NCI-H2171 treated with DMSO at 0.1 percent for 48 hours (cell line): ENCODE measurements at places on chromosomes 2 and 18.
A peak's percentile ranks its signal among the peaks of the same experiment; 100 is the strongest.

DNA sequence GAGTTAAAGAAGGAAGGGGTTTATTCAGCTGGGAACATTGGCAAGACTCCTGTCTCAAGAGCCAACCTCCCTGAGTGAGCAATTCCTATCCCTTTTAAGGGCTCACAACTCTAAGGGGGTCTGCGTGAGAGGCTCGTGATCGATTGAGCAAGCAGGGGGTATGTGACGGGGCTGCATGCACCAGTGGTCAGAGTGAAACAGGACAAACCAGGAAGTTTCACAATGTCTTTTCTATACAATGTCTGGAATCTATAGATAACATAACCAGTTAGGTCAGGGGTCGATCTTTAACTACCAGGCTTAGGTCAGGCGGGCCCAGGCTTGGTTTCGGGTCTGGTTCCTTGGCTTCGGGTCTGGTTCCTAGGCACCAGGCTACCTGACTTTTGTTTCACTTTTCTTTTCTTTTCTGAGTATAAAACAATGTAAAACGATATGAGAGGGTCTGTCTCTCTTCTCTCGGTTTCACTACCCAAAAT, 30.1 kb upstream of the LIPG start:
- no peak for DNase-seq

DNA sequence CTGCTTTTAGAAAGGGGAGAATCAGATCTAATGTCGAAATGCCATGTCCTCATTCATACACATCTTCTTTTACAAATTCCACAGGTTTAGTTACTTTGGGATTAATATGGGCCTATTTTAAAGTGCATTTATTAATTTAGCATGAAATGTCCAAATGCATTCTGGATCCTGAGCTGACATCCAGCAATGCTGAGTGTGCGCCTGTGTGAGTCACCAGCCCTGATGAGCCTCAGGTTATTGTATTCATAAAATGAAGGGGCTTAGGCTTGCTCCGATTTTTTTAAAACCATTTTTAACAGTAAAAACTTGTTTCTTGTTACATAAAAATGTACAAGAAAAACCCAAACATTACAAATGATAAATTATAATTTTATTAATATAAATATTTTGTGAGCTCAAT, 94.1 kb downstream of the SH3YL1 start:
- DNase-seq, result no peak

DNA sequence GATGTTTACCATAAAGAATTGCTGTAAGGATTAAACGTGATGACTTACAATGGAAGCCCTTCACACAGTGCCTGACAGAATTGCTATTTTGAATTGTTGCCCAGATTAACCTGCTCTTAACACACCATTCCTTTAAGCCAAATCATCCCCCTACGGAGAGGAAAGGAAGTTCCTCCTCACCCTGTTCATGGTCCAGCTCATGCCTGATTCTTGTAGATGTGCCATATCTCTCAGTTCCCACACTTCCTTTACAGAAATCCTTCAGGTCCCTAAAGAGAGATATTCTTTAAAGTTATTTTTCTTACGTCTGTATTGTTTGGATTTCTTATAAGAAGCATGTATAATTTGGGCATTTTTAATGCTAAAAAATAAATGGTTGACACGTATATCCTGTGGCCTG, 127.5 kb upstream of the DAPL1 start:
- no peak for DNase-seq

GRCh38 chr2:71712158-71712818, 258.9 kb downstream of the DYSF start:
- no peak for DNase-seq

- peak; percentile 77 for DNase-seq
These were observed 117.9 kb downstream of the AGAP1 start for GRCh38 chr2:235611756-235612155.

- DNase-seq, result no peak
These were observed 2.9 kb upstream of the NPPC start for GRCh38 chr2:231928901-231929725.

DNA sequence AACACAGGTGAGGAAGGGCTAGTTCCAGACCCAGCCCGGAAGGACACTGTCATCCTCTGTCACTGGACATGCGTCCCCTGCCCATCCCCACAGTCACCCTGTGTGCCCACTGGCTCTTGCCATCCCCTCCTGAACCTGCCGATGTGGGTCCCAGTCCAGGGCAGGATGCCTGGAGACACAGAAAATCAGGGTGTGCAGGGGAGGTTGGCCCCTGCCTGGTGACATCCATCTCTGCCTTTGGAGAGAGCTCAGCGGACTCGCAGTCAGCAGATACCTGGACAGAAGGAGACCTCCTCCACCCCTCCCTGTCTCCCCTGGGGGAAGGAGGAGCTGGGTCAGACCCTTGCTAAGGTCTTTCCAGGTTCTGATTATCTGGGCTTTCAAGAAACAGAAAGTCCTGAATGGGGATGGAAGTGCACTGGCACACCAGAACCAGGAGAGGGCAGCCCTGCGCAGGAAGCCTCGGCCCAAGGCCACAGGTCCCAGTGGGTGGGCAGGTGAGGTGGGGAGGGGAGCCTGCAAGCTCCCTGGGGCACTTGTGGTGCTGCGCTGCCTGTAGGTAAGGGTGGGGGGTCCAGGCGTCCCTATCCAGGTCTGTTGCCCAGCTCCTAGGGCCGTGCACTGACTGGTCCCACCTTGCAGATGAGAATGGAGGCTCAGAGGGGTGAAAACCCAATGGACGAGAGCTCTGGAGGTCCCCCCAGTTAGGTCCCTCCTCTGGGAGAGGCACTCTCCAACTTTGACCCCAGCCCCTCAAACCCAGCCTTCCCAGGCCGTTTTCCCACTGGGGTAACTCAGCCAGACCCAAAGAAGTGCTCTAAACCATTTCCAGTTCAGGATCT, 9.7 kb upstream of the OTOS start:
- DNase-seq, result peak; percentile 19

- no peak for DNase-seq
These were observed 3.6 kb downstream of the VIL1 start for GRCh38 chr2:218422403-218423086.

GRCh38 chr2:14616342-14616741, 16.2 kb upstream of the LRATD1 start:
- DNase-seq, result no peak

DNA sequence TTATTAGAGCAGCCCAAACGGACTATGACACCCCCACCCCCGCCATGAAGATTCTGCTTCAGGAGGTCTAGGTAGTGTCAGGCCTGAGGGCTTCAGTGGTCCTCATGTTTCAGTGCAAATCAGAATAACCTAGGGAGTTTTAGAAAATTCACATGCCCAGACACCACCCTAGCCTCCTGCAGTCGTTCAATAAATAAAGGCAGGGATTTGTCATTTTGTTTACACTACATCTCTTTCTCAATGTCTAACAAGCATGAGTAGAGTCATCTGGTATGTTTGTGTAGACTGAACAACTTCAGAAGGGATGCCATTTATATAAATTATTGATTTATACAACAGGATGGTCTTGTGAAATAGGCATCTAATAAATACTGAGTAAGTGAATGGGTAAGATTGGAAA, 112.1 kb upstream of the SERPINE2 start:
- no peak for DNase-seq

GRCh38 chr2:194445226-194445625, 1211.8 kb upstream of the SLC39A10 start:
- DNase-seq, result no peak

- peak; percentile 80 for DNase-seq
These were observed 88.5 kb upstream of the SH3BP4 start for GRCh38 chr2:234863043-234863934.

DNA sequence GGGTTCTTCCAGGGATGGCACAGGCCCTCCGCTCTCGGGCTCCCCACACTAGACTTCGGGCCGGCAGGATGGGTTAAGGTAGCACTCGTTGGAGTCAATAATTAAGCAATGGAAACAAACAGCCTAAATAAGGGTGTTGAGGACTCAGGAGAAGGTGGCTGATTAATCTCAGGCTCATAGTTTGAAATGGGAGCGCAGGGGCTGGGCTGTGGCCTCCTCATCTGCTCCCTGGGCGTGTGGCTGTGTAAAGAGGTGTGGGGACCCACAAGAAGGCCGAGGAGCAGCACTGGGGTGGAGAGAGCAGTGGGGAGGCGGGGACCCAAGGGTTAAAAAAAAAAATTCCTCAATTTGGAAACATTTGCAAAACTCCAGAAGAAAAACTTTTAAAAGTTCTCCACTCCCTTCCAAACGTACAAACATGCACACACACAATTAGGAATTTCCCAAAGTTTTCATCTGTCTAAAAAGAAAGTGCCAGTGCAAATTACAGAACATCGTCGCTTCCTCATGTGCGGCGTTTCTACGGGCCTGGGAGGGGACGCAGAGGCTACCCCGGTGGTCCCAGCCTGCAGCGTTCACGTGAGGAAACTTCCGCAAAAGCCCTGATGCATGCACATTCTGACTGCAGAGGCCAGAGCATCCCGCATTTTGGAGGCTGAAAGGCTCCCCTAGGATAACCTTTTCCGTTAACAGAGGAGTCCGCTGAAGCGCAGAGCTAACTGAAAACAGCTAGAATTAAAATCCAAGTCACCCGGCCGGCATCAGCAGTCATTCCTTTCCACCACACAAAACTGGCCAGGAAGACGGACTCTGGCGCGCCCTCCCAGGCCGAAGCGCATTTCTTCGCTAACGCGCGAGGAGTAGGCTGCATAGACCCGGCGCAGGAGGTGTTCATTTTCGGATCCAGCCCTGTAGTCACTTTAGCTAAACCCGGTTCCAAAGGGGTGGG, 1.0 kb upstream of the TUBB6 start:
- no peak for DNase-seq

DNA sequence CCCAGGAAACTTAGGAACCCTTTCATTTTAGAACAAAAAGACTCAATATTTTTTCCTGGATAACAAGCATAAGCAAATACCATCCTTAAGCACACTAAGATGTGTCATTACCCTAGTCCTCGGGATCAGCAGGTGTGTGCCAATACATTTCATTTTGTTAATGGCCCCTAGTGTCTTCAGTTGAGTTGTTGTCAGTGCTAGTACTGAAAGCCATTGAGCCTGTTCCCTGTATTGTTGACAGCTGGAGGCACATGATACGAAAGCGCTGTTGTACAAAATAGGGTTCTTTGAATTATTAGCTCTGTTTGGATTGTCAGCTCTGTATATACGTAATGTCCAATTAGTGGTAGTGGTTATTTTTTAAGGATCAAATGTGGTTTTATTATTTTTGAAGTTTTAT, 29.5 kb downstream of the VAPA start:
- peak; percentile 66 for DNase-seq

GRCh38 chr2:30514134-30514847, 67.2 kb downstream of the LCLAT1 start:
- DNase-seq, result peak; percentile 33

DNA sequence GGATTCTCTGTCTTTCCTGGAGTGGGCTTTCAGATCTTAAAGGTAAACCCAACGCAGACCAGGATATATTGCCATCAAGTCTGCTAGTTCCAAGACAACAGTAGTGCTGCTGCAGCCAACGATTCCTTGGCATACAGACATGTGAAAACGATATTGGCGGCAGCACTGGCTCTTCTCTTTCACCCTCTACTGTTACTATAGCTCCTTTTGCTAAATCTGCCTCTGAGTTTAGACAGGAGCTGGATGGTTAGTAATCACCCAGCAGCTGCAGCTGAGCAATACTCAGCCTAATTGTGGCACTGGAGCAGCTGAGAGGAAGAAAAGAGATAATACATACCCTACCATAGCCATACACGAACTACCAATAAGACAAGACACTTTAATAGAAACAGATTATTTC, 4.0 kb downstream of the YES1 start:
- DNase-seq, result peak; percentile 7

DNA sequence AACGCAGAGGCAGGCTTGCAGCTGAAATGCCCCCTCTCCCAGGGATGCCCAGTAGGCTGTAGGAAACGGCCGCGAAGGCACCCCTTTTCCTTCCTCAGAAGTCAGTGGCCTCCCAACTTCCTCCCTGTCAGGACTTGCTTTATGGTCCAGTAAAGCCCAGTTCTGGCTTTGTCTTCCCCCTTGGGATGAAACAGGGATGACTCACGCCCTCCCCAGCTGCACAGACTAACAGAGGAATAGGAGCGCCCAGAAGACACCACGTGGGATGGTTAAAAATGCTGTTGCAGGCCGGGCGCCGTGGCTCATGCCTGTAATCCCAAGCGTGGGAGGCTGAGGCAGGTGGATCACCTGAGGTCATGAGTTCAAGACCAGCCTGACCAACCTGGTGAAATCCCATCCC, 6.9 kb downstream of the CREG2 start:
- no peak for DNase-seq

- no peak for DNase-seq
These were observed 79.3 kb downstream of the PLA2R1 start for GRCh38 chr2:159982842-159983785.

- peak; percentile 92 for DNase-seq
These were observed 250.7 kb downstream of the VAPA start for GRCh38 chr18:10164271-10165071.

DNA sequence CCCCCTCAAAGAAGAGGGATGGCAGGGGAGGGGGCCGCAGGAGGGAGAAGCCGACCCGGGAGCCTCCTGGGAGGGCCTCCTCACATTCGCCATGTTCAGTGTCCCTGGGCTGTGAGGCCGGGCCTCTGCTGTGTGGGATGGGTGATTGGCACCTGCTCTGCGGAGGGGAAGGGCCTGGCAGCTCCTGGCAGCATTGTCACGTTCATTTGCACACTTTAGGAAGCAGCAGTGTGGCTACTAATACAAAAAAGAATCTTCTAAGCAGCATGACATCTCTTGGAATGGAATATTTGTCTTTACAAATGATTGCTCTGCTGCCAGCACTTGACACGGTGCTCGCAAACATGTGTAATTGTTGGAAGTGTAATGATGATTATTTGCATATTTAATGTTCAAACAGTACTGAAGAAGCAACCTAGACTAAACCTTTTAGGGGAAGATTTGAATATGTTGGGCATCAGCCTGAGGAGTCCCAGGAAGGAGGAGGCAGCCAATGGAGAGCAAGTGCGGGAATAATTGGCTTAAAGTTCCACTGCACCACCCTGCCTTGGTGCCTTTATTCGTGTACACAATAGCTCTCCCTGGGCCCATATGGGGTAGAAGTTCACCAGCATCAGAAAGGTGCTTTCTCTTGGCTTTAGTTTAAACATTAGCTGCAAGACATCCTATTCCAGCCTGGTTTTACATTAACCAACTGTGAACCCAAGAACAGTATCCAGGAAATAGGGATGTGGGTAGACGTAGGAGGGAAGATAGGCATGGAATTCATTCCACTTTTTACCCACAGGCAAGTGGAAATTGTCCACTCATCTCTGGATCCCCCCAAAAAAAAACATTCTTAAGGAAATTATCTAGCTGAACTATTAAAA, 404.9 kb downstream of the TMEM182 start:
- DNase-seq, result no peak

DNA sequence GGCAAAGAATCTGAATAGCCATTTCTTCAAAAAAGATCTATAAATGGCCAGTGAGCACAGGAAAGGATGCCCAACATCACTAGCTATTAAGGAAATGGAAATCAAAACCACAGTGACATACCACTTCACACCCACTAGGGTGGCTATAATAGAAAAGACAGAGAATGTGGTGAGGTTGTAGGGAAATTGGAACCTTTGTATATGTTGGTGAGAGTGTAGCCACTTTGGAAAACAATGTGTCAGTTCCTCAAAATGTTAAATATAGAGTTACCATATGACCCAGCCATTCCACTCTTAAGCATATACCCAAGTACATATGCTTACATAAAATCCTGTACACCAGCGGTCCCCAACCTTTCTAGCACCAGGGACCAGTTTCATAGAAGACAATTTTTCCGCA, 152.8 kb downstream of the SMAD2 start:
- DNase-seq, result no peak
